ENCODE measurements at places on chromosomes 12 and 14.

GRCh38 chr12:57896115-57896433 lies 45.3 kb upstream of the ATP23 start:
- DNase-seq, result no peak

DNA sequence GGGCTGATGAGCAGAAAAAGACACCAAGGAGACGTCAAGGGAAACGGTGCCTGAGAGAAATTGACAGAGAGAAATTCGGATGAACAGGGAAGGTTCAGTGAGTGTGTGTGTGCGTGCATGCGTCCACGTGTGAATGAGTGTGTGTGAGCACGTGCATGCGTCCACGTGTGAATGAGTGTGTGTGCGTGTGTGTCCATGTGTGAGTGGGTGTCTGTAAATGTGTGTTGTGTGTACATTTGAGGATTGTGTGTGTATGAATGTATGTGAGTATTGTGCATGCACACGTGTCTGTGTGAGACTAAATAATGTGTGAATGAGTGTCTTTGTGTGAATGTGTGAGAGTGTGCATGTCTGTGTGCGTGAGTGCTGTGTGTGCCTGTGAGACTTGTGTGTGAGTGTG lies 137.4 kb upstream of the MED13L start:
- DNase-seq, result no peak

GRCh38 chr12:108722463-108722862 lies 8.9 kb downstream of the CORO1C start:
- no peak for DNase-seq

DNA sequence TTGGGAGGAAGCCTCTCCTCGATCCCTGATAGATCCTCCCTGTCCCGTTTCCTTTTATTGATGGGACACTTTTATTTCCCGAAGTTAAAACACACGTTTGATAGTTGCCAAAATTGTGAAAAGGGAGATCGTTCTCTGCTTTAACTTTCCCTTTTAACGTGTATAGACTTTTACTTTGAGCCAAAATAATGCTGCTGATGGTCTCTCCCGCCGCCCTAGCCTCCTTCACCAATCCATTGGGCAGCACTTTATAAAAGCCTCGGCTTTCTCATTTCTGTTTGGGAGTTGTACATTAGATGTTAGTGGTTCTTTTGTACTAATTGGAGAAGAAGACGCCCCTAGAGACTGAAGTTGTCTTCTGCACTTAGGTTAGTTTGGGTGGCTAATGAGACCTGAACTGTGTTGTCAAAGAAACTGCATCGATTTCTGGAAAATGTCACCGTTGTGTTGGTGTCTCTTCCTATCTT lies 1.4 kb downstream of the TMTC2 start:
- DNase-seq, result peak; percentile 58

DNA sequence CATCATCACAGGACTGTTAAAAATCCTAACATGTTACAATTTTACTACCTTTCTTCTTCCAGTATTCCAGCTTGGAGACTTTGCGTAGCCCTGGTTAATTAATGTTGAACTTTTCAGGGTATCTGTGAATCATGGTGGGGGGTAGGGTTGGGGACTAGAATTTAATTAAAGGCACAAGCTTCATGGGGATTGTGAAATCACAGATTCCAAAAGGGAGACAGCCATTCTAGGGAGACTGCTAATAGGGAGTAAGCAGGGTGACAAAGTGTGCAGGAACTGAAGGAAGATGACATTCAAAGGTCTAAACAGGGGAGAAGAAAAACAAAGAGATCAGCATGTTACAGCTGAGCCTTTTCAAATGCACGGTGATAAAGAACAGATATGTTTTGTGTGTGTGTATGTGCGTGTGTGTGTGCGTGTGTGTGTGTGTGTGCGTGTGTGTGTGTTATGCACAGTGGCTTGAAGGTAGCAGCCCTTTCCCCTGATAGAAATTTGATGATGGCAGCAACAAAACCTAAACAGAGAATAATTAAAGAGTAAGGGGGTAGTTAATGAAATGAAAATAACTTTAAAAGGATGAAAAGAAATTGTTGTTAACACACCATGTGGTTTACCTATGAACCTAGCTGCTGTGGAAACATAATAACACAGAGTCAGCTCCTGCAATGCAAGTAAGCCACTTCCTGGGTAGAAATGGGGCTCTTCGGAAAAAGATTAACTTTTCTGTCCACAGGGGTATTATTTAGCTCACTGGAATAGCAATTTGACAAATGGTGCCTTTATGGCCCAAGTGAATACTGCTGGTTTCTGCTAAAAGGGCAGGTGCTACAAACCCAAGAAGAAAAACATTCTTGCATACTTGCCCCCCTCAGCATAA lies 581.7 kb downstream of the DIO2 start:
- no peak for DNase-seq

GRCh38 chr12:56116267-56117081 lies at the start of gene RPL41:
TSS of gene RPL41 (plus strand) at chr12:56116633.
- peak; percentile 76 for DNase-seq

- no peak for DNase-seq
These were observed 2.4 kb downstream of the VPS37B start for GRCh38 chr12:122893208-122894153.

DNA sequence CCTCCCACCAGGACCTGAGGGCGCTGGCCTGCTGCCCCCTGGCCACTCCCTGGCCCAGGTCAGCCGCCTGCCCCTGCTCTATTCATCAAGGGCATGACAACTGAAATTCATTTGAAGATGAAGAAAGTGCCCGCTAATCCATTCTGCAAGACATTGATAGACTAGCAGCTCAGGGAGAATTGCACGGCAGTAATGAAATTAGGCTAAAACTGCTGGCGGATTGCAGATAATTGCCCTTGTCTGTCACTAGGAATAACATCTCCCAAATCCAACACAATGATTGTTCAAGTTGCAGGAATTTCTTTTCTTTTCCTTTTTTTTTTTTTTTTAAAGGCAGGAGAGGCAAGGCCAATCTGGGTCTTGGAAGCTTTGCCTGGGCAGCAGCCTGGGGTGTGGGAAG lies 44.5 kb downstream of the MVK start:
- no peak for DNase-seq

DNA sequence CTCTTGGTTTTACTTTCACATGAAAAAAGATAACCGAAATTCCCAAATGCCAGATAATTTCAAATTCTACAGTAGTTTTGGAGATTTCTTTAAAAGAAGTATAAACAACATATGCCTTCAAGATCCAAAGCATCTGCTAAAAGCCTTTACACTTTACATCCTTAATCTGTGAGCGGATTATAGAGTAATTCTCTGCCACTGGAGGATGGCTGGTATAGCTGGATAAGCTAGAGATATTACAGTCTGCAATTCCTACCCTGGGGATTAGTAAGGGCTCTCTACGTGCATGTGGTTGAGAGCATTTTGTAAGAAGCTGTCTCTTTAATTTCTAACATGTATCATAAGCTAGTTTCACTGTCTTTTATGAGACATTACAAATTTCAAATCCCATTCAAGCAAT lies 240.3 kb upstream of the HMGA2 start:
- DNase-seq, result no peak

DNA sequence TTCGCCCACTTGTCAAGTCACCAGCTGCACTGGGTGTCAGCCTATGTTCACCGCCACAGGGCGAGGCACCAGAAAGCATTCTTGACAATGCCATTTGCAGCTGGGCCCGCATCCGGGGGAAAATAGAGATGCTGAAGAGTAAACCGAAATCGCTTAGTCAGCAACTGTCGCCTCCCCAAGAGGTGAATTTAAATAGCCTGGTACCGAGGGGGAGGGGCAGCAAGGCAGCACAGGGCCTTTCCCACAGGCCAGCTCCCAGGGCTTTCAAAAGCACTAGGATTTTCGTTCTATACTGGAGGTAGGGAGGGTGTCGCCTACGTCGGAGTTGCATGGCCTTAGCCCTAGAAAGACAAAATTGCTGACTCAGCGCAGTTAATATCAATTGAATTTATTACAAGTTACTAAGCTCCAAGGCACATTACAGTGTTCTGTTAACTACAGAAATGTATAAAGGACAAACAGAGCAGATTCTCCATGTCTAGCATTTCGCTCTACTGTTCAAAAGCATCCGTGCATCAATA lies 4.3 kb downstream of the IRF2BPL start:
- DNase-seq, result no peak

DNA sequence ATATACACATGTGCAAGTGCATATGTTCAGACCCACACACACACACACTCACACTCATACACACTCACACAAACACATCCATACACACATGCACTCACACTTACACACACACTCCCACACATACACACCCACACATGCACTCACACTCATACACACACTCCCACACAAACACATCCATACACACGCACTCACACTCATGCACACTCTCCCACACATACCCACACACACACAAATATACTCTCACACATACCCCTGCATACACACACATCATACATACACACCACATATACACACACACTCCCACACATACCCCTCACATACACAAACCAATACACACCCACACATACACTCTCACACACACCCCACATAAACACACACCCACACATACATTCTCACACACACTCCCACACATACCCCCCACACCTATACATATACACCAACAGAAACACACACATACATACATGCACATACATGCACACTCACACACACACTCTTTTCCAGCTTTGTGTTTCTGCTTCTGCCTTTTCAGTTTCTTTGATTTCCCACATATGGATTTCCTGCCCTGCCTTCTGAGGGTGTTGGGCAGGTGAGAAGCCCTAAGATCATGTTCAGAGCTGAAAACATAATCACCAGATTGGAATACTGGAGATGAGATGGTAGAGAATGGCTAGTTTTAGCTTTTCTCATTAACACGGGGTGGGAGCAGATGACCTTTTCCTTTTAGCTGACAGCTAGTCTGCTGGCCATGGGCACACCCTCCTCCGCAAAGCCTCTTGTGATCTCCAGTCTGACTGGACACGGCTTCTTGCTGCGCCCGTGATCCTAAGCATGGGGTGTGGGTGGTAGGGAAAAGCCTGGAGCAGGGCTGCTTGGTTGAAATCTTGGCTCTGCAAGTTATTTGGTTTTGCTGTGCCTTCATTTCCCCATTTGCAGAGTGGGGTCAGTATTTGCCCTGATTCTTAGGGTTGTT lies 214.0 kb downstream of the CHST11 start:
- DNase-seq, result no peak

GRCh38 chr12:9405886-9406563 lies 197.8 kb upstream of the PZP start:
- DNase-seq, result no peak

DNA sequence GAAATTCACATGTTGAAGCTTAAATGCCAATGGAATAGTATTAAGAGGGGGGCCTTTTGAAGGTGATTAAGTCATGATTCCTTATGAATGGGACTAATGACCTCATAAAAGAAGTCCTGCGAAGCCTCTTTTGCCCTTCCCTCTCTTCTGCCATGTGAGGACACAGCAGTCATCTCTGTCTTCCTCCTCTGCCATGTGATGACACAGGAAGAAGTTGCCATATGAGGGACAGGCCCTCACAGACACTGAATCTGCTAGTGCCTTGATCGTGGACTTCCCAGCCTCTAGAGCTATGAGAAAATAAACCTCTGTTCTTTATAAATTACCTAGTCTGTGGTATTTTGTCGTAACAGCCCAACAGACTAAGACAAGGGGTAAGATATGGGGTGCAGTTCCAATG lies 100.7 kb downstream of the VCPKMT start:
- DNase-seq, result no peak

- no peak for DNase-seq
These were observed 1.8 kb upstream of the RNU7-1 start for GRCh38 chr12:6941782-6942181.

DNA sequence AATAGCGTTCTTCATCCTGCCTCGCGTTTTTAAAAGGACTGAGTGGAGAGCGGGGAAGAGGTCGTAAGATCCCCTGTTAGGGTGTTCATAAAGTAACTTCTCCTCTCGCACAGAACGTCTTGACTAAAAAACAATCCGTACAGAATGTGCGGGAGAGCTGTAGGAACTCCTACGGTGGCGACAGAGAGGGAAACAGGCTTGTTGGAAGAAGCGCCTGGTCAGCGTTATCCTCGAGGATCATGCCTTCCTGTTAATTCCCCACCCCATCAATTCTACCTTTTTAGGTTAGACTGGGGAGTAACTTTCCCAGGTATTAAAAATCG lies 399 bp upstream of the WASHC4 start:
- no peak for DNase-seq

GRCh38 chr14:79724934-79725717 lies 486.2 kb downstream of the DIO2 start:
- DNase-seq, result no peak

DNA sequence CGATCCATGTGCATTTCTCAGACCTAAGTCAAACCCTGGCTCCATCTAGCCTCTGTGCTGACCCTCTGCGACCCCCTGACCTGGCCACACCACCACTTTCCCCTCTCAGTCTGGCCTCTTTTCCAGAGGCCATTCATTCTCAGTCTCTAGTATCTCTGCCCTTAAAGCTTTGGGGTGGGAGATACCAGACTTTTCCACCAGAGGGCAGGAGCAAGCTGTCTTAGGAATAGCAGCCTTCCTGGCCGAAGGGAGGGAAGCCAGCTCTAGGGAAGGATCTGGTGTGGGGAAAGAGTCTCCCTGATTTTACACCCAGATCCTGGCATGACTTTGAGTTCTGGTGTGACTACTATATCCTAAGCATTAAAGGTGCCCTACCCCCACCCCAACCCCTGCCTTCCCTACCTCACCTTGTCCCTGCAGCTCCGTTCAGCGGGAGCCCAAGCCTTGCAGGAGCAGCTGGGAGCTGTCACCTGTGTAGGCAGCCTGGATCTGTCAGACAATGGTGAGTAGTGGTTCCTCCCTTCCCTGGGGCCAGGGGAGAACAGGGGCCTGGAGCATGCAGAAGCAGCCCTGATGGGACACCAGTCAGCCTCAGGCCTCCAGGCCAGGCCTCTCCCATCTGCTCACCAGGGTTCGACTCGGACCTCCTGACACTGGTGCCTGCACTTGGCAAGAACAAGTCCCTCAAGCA lies 6.6 kb downstream of the CARMIL3 start:
- DNase-seq, result peak; percentile 71

DNA sequence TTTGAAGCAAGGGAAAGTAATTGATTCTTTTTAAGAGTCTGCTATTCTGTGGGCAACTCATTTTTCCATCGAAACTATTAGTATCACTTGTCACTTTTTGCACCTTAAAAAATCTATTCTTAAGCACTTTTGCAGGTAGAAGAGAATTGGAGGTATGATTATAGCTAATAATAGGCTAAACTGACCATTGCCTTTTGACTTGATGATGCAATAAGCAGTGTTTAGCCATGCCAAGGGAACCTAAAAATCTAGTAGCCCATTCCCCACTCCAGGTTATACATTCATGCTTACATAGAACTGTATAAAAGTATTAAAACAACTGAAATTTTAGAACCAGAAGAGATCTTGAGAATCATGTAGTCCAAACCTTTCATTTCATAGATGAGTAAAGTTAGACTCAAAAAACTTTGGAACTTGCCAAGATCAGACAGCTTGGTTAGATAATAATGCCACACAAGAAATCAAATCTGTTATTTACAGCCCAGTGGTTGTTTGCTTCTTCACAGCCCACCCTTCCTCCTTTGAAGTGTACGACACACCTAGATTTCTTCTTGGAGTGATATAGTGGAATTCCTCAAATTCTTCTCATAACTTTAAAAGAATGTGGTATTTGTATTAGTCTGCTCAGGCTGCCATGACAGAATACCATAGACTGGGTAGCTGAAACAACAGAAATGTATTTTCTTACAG lies 21.7 kb upstream of the GARIN2 start:
- DNase-seq, result no peak

DNA sequence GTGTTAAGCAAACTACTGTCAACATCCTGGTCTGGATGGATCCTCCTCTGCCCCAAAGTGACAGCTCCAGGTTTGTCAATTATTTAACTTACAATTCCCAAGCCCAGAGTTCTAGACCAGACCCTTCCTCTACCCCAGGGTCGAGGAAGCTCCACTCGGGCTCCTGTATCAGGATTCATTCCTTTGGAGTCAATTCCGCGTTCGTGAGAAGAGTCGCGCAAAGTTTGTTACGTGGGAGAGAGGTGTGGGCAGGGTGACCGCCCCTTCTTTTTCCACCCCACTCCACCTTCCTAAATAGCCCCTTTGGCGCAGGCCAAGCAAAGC lies 479 bp downstream of the SEL1L start:
- no peak for DNase-seq

Measured in hypothalamus (tissue), 51 donors.